ENCODE measurements at places on chromosomes 4 and X. TPM values are rescaled to one million over a fixed set of nuclear protein-coding genes. Genes with fewer than 3 reads are reported as not detected.
A peak's percentile ranks its signal among the peaks of the same experiment; 100 is the strongest.

DNA sequence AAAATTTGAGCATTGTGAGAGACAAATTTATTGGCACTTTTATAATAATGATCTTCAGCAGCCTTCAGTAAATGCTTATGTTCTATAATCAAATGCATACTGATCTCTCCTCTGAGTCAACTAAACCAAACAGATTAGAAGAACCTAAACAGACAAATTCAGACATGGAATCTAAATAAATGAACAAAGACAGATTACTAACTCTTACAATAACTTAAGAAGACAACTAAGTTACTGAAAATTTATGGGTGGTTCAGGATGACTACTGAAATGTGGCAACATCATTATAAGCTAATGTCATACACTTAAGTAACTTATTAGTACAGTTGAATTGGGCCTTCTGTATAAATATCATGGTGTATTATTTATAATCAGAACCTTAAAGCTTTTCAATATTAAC is 127.3 kb downstream of the NEK1 start:
- H3K4me1 ChIP-seq: peaks cover 17% of the 10 kb centered on the region
- H3K4me3 ChIP-seq: no peak overlapping the region
- H3K27me3 ChIP-seq: no peaks in the 10 kb centered on the region

Gene CFAP99
- total RNA-seq: not detected

- H3K4me1 ChIP-seq: no peaks in the 10 kb centered on the region
- no peaks in the 10 kb centered on the region for H3K27me3 ChIP-seq
- H3K36me3 ChIP-seq: peaks cover 4% of the 10 kb centered on the region
These were observed 19.2 kb downstream of the FLNA start for GRCh38 chrX:154355094-154355775.

GRCh38 chr4:185011408-185011807 is 6.9 kb upstream of the HELT start:
- peak; percentile 24 for DNase-seq
- no peaks in the 10 kb centered on the region for H3K4me1 ChIP-seq
- no peaks in the 10 kb centered on the region for H3K36me3 ChIP-seq

DNA sequence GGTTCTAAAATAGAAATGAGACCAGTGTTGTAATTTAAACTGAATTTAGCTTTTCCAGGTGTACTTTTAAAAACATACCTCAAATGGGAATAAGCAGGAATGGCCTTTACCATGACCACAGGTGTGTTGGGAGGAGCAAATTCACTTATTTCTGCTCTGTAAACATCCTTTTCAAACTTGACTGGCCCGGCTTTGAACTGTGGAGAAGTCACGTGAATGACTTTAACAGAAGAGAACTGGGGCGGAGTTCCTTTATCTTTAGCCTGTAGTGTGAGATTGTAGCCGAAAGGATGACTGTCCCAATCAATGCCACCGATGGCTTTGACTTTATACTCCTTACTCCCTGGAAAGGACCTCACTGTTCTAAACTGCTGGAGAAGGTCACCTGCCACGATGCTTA is 15.1 kb downstream of the FAT1 start:
- H3K4me3 ChIP-seq: no peak overlapping the region
- no peaks in the 10 kb centered on the region for H3K4me1 ChIP-seq
- no peak overlapping the region for H3K27ac ChIP-seq
- no peaks in the 10 kb centered on the region for H3K27me3 ChIP-seq

Gene GSX2
- not detected for total RNA-seq

GRCh38 chr4:47686294-47686872 is 151.5 kb downstream of the CORIN start:
- DNase-seq: peak; percentile 46
- H3K4me3 ChIP-seq: no peak overlapping the region
- H3K27me3 ChIP-seq: no peaks in the 10 kb centered on the region
- no peaks in the 10 kb centered on the region for H3K4me1 ChIP-seq
- H3K27ac ChIP-seq: no peak overlapping the region

DNA sequence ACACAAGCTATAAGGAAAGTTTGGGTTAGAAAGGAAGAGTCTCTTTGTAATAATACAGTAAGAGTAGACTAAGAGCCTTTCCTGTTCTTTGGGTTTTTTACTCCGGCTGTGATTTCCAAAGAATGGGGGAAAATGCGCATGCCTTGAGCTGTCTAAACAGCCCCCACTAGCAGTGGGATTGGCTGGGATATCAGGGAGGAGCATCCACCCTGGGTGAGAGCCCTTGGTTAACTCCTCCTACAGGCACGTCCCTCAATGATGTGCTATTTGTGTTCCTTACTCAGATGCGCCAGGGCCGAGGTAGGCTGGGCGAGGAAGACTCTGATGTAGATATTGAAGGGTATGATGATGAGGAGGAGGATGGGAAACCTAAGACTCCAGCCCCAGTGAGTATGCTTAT is 74.0 kb upstream of the OGT start:
- no peak for DNase-seq
- H3K27ac ChIP-seq: no peak overlapping the region
- H3K4me3 ChIP-seq: no peak overlapping the region

DNA sequence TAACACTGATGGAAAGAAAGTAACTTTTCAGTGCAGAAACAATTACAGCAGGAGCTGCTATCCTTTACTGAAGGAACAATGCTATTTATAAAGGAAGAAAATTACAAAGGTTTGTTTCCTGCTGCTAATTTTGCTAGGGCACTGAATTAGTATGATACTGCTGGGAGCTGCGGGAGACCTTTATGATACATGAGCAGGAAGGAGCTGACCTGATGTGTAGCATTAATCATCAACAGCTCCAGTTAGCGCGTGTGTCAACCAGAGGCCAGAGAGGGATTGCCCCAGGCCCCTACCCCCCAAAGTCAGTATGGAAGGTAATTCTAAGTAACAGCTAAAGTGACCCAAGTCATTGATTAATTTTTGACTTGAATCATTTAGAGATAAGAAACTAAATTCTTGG is 728.9 kb downstream of the PCDH18 start:
- H3K27ac ChIP-seq: no peak overlapping the region
- H3K4me1 ChIP-seq: no peaks in the 10 kb centered on the region
- no peaks in the 10 kb centered on the region for H3K36me3 ChIP-seq
- H3K4me3 ChIP-seq: no peak overlapping the region
- no peak for DNase-seq

Gene SOWAHD
- total RNA-seq: not detected

DNA sequence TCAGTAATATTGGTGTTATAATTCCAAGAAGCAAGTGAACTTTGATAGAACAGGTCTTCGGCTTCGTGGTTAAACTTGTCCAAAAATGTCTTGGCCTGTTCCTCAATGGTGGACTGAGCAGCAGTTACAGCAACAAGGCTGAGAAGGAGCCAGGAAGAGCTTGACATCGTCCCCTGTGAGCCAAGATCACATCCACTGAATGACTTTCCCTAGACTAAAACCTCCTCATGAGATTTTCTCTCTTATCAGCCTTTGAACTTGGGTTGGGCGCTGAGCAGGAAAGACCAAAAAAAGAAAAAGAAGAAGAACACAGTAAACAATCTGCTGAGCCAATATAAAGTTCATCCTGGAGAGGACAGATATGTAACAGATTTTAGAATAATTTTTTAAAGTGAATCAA is at the start of gene ACE2:
ACE2 (minus strand) TSS at position 216 of the 400 bp plus-strand sequence; CDS start at position 167, 49 bp downstream.
- no peak within 1 kb of the TSS for H3K27ac ChIP-seq
- no peaks in the 10 kb centered on the region for H3K36me3 ChIP-seq
- no peaks in the 10 kb centered on the region for H3K27me3 ChIP-seq
- no peak for DNase-seq
- no peak within 1 kb of the TSS for H3K4me3 ChIP-seq
- H3K4me1 ChIP-seq: no peaks in the 10 kb centered on the region

DNA sequence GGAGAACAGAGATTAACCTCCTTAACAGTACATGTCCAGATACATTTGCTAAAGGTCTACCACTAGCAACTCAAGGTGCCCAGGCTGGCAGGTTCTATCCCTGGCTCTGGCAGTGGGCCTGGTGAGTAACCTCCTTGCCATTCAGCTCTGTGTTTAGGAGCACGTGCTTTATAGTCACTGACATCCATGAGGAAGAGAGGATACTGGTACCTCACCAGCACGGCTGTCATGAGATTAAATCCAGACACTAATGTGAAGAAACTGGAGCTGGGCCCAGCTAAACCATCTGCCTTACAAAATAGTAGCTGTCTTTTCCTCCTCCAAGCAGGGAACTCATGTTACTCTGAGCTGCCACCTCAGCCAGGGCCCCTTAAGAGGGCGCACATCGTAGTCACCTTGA is 45.3 kb downstream of the GPRASP3 start:
- peak; percentile 74 for DNase-seq
- H3K4me1 ChIP-seq: peaks cover 20% of the 10 kb centered on the region
- peak overlapping the region; percentile 45 for H3K27ac ChIP-seq
- H3K27me3 ChIP-seq: no peaks in the 10 kb centered on the region

Gene SLIT2
- total RNA-seq: 24.9 TPM

Gene MAGIX
- total RNA-seq: 1.3 TPM

GRCh38 chr4:104519588-104519987 is 24.9 kb upstream of the CXXC4 start:
- H3K4me1 ChIP-seq: no peaks in the 10 kb centered on the region
- H3K27me3 ChIP-seq: no peaks in the 10 kb centered on the region
- no peak overlapping the region for H3K27ac ChIP-seq
- no peak overlapping the region for H3K4me3 ChIP-seq
- no peak for DNase-seq
- H3K36me3 ChIP-seq: no peaks in the 10 kb centered on the region

Gene TTC29
- not detected for total RNA-seq

DNA sequence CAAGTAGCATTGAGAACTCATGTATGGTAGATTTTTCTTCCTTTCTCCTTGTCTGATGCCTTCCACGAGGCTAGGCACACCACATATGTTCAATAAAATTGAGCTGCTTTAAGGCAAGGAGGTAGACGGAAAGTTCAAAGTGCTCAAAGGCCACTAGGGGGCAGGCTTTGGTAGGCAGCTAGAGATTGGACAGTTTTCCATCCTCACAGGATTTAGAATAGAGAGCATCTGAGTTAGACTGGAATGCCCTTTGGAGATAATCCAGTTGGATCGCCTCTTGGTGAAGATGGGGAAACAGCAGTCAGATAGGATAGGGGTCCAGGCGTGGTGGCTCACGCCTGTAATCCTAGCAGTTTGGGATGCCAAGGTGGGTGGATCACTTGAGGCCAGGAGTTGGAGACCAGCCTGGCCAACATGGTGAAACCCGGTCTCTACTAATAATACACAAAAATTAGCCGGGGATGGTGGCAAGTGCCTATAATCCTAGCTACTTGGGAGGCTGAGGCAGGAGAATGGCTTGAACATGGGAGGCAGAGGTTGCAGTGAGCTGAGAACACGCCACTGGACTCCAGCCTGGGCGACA is 30.4 kb downstream of the ELF4 start:
- peak; percentile 81 for DNase-seq
- no peak overlapping the region for H3K4me3 ChIP-seq
- H3K27me3 ChIP-seq: no peaks in the 10 kb centered on the region
- peaks cover 15% of the 10 kb centered on the region for H3K4me1 ChIP-seq
- 0 out of 2 replicates have a peak overlapping the region, but pooled peaks have one; percentile 8 for H3K27ac ChIP-seq

DNA sequence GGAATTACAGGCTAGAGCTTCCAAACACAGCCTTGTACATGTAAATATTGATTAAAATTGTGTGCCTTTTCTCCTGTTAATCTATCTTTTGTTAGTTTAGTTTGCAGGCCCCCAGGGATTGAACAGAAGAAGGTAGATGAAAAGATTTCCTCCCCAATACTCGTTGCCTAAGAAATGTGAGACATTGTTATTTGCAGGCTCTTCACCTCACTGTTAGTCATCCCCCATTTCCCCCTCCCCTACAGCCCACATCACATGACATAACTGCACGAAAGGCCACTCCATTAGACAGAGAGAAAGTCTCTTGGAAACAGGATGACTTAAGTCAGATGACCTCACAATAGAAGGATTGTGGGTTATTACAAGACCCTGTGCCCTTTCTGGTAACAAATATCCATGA is 13.3 kb upstream of the MID1 start:
- H3K36me3 ChIP-seq: no peaks in the 10 kb centered on the region
- H3K4me3 ChIP-seq: peak overlapping the region; percentile 46
- H3K27ac ChIP-seq: peak overlapping the region; percentile 90
- no peaks in the 10 kb centered on the region for H3K27me3 ChIP-seq

GRCh38 chr4:165874072-165874790 is 1.2 kb downstream of the TLL1 start:
- no peak overlapping the region for H3K4me3 ChIP-seq
- no peak overlapping the region for H3K27ac ChIP-seq
- H3K36me3 ChIP-seq: no peaks in the 10 kb centered on the region
- no peak for DNase-seq

DNA sequence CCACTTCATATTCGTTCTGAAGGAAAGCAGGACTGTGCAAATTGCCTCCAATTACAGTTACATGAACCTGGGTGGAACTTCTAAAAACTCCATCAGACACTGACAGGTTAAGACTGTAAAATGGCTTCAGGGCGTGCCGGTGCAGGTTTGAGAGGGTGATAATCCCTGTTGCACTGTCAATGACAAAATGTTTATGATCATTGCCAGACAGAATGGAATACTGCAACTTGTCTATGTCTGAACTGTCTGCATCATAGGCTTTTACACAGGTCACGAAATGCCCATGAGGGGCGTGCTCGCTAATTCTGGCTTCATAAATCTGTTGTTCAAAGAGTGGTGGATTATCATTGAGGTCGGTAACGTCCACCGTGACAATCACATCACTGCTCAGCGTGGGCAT is 63.7 kb upstream of the MTNR1A start:
- H3K36me3 ChIP-seq: peaks cover 45% of the 10 kb centered on the region
- H3K27me3 ChIP-seq: no peaks in the 10 kb centered on the region
- H3K27ac ChIP-seq: no peak overlapping the region
- H3K4me3 ChIP-seq: no peak overlapping the region
- DNase-seq: no peak

GRCh38 chrX:110086916-110087484 is 84.1 kb downstream of the TMEM164 start:
- peak overlapping the region; percentile 59 for H3K4me3 ChIP-seq
- H3K4me1 ChIP-seq: peaks cover 32% of the 10 kb centered on the region
- H3K27me3 ChIP-seq: no peaks in the 10 kb centered on the region
- H3K27ac ChIP-seq: peak overlapping the region; percentile 100

DNA sequence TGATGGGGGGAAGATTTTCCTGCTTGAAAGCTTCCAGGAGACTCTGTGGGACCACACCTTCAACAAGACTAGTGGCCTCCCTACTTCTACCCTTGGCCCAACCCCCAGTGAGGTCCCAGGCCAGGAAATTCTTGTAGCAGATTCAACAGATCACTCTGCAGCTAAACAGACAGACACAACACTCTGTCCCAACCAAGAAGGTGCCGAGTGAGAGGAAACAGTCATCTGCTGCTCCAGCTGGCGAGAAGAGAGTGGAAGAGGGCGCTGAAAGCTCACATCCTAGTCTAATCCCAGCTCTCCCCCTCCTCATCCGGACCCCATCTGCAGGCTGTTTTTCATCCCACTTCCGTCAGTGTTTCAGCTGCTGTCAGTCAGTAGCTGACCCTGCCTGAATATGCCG is 63.4 kb downstream of the CHRDL1 start:
- no peaks in the 10 kb centered on the region for H3K36me3 ChIP-seq
- H3K4me1 ChIP-seq: peaks cover 24% of the 10 kb centered on the region
- no peak overlapping the region for H3K27ac ChIP-seq
- no peaks in the 10 kb centered on the region for H3K27me3 ChIP-seq
- H3K4me3 ChIP-seq: no peak overlapping the region
- no peak for DNase-seq
